Stimulated activated CD4-positive, alpha-beta T cell treated with anti-CD3 and anti-CD28 coated beads, Interleukin-4, amount 100 ng/mL, for 24 hours (primary cell): ENCODE measurements at places on chromosomes 16 and 17.
A peak's percentile ranks its signal among the peaks of the same experiment; 100 is the strongest.

- DNase-seq = no peak
These were observed 15.1 kb downstream of the CDH11 start for GRCh38 chr16:65106757-65107156.

GRCh38 chr17:17491031-17491471, 5.1 kb downstream of the RASD1 start:
- DNase-seq = no peak

GRCh38 chr17:32596628-32597027, 109.8 kb downstream of the CDK5R1 start:
- no peak for DNase-seq

DNA sequence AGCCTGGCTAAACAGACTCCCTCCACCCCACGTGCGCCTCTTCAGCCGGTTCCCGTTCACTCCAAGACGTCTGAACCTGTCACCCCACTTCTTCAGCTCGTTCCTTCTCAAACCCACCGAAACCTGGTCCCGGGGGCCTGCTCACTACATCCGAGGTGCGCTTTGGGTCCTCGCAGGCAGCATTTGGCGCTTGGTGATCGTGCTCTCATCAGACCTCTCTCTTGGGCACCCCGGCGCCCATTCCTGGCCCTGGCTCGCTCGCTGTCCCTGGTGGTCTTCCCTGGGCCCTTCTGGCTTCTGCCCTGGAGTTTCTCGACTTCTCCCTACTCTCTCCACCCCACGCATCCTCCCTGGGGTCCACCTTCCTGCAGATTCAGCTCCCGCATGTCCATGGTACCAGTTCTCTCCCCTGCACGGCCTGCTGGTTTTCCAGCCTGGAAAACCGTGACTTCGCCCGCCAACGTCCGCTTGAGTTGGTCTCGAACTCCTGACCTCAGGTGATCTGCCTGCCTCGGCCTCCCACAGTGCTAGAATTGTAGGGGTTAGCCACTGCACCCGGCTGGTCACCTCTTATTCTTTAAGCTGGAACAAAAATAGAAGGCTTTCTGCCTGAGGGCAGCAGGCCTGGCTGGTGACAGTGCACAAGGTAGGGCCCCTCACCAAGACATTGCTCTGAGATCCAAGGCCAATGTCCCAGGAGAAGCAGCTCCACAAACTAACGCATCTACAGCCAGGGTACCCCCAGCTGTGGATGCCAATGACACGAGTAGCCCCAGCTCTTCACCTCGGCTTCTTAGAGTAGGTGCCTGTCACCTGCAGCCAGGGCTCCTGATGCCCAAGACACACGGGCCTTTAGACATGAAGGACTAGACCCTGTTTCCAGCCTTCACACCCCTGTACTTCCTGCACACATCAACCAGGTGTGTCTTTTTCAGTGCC, 1.1 kb upstream of the MEAK7 start:
- DNase-seq = no peak

DNA sequence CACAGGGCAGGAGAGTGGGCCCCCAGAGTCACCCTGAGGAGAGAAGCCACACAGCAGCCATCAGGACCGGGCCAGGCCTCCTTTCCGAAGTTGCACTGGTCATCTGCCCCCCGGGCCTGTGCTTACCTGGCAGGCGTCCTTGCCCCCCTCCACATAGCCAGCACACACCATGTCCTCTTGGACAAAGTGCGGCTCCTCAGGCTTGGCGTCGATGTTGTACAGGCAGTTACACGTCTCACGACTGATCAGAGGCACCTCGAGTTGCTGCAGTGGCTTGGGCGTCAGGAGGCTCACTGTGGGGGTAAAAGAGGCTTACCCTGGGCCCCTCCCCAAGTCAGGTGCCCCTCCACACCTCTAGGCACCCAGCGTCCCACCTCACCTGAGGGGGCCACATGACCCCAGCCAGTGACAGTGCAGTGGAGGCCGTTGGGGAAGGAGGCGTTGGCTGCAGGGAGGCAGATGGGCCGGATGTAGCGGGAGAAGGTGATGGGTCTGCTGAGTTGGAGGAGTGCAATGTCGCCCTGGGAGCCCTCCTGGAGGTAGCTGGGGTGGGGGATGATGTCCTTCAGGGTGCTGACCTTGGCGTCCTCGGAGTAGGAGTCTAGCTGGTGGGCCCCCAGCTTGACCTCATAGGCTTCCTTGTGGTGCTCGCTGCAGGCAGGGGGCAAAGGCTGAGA, 3.1 kb downstream of the PRSS8 start:
- no peak for DNase-seq

DNA sequence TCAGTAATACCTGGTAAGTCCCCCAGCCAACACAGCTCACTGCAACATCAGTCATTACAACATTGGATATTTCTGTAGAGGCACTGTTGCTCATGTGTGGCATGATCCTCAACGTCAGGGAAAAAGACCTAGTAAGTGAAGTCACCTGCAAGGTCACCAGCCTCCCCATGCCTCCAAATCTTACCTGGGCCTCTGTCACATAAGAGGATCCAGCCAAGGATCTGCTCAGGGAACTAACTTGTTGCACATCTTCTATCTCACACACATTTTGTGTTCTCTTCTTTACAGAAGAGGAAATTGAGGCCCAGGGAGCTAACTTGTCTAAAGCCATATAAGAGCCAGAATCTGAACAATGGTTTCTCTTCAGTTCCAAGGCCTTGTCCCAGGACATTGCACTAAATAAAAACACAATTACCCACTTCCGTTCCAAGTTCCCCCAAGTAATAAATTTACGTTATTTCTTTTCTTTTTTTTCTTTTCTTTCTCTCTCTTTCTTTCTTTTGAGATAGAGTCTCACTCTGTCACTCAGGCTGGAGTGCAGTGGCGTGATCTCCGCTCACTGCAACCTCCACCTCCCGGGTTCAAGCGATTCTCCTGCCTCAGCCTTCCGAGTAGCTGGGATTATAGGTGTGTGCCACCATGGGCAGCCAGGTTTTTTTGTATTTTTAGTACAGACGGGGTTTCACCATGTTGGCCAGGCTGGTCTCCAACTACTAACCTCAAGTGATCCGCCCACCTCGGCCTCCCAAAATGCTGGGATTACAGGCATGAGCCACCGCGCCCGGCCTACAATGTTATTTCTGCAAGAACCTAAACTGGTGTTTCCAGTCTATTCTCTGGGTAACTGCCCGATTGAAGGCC, 1.3 kb downstream of the SHMT1 start:
- no peak for DNase-seq

DNA sequence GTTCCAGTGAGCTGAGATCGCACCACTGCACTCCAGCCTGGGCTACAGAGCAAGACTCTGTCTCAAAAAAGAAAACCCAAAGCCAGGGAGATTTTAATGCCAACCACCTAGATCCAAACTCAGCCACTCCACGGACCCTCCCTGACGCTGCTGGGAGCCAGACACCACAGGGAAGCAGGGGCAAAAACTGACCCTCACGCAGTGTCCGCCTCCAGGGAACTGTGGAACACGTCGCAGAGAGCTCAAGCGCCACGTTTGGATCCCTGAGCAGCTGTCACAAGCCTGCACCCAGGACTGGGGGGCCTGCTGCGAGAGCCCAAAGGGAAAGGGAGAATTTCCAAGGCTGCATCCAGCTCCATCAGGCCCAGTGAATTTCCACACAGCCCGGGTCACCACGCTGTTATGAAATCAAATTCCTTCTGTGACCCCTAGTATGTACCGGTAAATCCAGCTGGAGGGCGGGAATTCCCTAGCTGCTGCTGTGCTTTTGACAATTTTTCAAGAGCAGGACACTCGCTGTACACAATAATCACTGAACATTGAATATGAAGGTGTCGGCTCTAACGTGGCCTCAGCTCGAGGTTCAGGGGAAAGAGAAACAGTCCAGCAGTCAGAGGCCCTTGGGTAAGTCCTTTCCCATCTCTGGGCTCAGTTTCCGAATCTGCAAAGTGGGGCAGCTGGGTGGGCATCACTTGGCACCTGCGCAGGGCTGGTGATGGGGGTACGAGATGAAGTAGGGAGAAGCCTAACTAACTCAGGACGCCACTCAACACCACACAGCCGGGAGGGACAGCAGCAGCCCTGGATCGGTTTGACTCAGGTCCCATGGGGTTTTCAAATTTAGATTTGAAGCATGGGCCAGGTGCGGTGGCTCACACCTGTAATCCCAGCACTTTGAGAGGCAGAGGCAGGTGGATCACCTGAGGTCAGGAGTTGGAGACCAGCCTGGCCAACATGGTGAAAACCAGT, 8.6 kb downstream of the CARHSP1 start:
- no peak for DNase-seq

DNA sequence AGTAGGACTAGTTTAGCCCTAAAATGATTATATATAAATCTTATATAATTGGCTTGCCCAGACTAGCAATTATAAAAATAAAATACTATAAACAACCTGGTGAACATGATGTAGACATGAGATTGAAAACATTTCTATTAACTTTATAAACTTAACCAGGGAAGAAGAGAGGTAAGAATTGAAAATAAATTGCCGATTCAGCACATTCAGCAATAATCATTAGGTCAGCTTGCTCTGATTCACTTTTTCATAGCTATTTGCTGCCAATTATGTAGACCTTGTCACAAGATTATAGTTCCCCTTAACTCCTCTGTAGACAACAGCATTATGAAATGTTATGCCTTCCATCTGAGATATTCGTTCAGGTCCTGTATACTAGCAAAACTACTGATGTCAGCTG, 199.3 kb upstream of the CA10 start:
- DNase-seq = no peak

DNA sequence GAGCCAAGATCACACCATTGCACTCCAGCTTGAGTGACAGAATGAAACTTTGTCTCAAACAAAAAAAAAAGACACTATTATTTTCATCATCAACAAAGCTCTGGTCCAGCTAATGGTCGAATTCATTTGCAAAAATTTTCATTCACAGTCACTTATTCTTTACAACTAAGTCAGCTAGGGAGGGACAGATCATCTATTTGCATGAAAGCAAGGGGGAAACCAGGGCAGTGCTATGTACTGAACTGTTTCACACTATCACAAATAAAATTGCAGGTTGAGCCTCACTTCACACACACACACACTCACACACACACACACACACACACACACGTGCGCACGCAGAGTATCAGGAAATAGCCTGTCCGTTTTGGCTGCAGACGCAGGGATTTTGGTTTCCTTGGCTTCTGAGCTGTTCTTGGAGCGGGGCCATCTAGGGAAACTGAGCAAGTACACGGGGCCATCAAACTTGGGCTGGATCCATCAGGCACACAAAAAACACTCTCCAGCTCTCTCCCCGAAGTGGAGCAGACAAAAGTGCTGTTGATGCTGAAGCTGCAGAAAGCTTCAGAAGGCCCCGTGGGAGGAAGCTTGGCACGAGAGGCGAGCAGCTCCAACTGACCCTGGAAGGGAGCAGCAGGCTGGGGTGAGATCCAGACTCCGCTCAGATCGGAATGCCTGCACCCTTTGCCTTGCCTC, 44.3 kb upstream of the HELZ start:
- DNase-seq = no peak

- DNase-seq = no peak
These were observed 225.1 kb downstream of the LGALS9B start for GRCh38 chr17:20242271-20242670.

GRCh38 chr16:31253642-31254045, 6.1 kb upstream of the ITGAM start:
- peak; percentile 24 for DNase-seq

DNA sequence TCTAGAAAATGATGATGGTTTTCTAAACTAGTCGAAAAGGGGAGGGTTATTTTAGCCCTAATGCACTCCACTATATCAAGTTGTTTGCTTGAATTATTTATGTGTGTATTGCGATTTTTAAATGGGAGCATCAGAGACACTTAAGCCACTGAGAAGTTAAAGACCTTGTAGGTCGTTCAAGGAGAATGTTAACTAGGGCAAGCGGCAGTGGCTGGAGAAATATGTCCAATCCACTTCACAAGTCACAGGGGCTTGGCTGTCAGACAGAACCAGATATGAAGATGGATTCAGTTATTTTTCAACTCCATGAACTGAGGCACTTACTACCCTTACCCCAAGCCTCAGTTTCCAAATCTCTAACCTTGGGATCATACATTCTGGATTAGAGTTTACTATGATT, 702.0 kb downstream of the CDH11 start:
- no peak for DNase-seq

DNA sequence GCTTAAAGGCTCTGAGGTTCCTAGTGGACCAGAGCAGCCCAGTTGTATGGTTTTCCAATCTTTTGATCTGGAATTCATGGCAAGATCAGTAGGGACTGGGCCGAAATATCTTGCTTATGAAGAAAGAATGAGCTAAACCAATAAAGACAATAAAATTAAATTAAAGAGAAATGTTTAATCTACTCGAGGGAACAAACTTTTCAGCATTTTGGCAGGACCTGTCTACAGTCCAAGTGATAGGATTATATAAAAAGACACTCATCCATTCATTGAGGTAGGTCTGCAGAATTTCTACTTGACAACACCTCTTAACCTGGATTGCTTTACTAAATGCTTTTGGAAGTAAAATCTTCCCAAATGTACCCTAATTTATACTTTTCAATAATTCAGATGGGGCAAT, 113.6 kb downstream of the AXIN2 start:
- no peak for DNase-seq

DNA sequence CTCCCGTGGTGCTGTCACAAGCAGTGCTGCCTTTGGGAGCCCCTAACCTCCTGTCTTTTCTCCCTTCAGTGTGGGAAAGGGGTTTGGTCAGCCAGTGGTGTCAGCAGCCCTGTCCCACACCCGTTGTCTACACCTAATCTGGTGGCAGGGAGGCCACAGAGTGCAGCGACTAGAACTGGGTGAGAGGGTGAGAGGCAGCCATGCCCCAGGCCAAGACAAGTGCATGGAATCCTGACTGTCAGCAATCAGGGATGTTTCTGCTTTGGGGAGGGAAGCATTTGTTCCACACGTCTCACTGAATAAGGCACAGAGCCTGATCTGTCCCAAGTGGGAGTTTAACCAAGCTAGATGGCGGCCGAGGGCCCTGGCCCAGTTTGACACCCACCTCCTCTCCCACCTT, 1.4 kb upstream of the ZNF267 start:
- no peak for DNase-seq

DNA sequence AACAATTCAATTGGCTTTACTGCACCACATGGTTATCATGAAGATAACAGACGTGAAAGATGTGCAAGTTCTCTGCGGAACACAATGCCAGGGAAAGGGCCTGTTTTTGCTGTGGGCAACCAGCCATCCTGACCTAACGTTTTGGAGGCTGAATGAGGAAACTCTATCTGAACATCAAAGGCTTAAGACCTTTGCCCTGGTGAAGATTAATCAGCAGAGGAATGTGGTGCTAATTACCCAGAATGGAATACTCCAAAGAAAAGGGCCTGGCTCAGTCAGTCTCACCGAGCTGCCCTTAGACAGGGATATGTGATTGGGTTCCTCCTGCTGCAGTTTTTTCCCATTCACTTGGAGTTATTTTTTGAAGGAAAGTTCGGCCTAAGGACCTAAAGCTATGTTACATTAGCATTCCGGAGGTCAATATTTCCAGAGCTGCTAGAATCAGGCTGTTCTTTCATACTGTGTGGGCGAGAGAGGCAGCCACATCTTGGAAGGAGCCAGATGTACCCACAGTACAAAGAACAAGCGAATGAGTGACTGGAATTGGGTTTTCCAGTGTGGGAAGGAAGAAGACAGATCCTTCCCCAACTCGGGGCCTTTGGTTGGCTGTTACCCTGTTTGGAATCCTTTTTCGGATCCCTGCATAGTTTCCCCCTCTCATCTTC, 15.5 kb downstream of the ASIC2 start:
- DNase-seq = no peak

- no peak for DNase-seq
These were observed 30.6 kb upstream of the MAP3K14 start for GRCh38 chr17:45347444-45347843.
